ENCODE measurements at places on chromosomes 2 and 18.

- DNase-seq, result no peak
Measured at GRCh38 chr18:8860845-8861642, 155.7 kb downstream of the MTCL1 start.

GRCh38 chr2:179596018-179596417 is 265.4 kb downstream of the ZNF385B start:
- no peak for DNase-seq

- no peak for DNase-seq
Measured at GRCh38 chr18:3402982-3403451, 47.0 kb upstream of the TGIF1 start.

DNA sequence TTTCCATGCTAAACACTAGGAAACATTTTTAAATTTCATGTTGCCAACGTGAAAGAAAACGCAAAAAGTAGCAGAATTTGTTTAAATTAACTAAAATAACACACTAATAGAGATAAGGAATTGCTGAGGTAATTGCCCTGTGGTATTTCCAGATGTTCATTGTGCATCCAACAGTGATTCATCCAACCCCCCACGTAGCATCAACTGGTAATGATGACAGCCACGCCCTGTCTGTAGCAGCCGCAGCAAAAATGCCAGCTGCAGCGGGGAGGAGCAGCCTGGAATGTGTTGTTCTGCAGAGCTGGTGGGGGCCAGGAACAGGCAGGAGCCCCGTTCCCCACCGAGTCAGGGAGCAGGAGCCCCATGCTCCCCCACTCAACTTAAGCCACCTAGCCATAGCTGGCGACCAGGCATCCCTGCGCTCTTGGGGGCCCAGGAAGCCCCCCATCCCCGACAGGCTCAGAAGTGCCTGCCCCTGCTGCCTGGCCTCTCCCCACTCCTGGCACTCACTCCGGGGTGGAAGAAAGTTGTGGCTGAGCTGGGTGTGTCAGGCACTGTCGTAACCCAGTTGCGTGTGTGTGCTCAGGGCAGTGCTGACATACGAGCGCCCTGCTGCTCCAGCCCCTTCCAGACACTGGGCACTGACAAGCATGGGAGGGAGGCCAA is 695.1 kb upstream of the ACVR2A start:
- no peak for DNase-seq

GRCh38 chr2:158052761-158053160 is 48.9 kb upstream of the UPP2 start:
- no peak for DNase-seq

DNA sequence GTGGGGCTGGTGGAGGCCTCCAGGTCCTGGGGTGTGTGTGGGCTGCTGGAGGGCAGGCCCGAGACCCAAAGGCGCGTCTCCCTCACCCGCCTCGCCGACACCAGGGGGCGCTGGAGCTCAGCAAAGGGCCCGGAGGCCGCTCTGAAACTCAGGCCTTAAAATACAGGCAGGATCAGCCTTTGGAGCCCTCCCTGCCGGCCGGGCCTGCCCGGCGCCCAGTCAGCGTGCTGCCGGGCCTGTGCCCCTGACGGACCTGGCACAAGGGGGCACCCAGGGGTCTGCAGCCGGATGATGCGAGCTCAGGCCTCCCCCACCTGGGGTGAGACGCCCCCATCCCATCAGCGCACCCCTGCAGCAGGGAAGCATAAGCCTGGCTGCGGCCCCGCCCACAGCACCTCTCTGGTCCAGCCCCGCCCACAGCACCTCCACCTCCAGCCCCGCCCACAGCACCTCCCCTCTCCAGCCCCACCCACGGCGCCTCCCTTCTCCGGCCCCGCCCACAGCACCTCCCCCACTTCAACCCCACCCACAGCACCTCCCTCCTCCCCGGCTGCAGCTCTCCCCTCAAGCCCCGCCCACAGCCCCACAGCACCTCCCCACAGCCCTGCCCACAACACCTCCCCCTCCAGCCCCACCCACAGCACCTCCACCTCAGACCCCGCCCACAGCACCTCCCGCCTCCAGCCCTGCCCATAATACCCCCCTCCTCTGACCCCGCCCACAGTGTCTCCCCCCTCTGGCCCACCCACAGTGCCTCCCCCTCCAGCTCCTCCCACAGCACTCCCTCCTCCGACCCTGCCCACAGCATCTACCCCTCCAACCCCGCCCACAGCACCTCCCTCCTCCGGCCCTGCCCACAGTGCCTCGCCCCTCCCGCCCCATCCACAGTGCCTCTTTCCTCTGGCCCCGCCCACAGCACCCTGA is 92.8 kb upstream of the OTOS start:
- peak; percentile 51 for DNase-seq

DNA sequence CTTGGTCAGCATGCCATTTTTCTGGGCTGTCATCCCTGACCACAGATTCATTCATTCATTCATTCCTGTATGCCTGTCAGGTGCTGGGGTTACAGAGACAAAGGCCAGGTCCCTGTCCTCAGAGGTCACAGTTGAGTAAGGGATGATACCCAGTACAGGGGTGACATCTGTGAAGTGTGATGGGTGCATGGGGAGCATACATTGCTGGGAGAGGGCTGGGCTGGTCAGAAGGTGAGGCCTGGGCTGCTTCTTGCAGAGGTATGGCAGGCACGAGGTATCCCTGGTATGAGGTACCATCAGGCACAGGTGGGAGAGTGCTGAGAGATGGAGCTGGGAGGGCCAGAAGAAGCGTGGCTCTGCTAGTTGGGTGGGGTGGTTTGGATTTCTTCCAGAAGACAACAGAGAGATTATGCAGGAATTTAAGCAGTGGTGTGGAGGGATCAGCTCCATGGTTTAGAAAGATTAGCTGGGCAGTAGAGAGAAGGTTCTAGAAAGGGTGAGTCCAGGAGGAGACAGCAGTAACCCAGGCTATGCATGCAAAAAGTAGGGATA is 181.9 kb upstream of the HAAO start:
- DNase-seq, result no peak

DNA sequence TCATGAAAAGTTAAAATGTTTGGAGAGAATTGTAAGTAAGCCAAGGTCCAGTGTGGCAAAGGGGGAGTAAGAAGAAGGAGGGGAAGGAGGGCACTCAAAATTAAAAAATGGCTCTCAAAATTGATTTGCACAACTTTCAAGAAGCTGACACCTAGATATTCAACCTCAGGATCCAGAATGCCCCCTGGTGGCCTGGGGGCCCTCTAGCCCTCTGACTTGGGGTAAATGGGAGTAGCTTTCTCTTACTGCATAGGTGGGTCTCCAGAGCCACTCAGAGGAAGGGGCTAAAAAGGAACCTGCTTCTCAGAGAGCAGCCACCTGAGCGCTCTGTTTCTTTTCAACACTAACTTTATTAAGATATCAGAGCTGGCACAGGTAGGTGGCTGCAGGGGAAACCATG is 968.5 kb downstream of the BCL11A start:
- no peak for DNase-seq

- no peak for DNase-seq
Measured at GRCh38 chr18:29549759-29550158, 1372.8 kb upstream of the CDH2 start.

DNA sequence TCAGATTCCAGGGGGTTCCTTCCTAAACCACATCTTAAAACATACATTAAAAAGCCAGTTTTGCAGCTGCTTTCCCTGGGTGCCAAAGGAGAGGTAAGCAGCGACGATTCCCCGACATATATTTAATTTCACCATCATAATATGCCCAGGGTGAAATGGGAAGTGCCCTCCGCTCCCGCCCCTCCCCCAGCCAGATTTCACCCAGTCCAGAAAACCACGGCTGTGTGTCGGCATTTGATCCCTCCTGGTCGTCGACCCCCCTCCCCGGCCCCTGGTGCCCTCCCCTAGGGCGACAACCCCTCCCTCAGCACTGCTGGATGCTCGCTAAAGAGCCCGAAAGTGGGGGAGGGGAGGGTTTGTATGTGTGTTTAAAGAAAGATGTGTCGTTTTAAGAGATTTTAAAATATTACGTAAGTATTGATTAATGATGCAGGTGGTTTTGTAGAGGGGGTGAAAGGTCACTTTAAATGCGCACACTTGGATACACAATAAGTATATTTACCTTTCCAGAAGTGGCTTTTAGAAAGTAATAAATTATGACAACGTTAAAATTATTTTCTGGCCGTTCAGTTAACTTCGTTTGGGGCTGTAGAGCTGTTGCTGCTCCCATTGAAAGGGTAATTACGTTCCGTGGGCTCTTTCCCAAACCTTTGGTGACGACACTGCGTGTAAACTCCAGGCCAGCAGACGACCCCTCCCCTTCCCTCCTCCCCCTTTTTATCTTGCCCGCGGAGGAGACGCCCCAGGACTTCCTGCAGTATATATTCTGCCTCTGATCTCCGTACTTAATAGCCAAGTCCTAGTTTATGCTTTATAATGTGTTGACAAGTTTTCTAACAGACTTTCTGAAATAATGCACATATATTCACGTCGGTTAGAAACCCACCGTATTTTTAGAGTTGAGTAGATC is 3.4 kb upstream of the BCL11A start:
- no peak for DNase-seq

DNA sequence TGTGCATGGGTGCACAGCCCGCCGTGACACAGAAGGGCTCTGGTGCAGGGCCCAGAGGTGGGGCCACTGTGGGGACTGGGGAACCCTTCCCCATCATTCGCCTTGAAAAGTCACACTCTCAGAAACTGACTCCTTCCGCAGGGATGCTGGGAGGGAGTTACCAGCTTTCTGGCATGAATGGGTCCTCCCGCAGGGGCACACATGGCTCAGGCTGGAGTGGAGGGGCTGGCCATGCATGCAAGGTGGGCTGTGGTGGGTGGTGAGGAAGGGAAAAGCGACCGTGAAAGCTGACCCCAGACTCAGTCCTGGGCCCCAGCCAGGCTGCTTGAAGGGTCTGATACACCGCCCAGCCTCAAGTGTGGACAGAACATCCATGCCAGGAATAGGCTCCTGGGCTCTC is 201.1 kb downstream of the TNS1 start:
- DNase-seq, result no peak

- no peak for DNase-seq
Measured at GRCh38 chr2:85421260-85422071, 3.0 kb downstream of the SH2D6 start.

DNA sequence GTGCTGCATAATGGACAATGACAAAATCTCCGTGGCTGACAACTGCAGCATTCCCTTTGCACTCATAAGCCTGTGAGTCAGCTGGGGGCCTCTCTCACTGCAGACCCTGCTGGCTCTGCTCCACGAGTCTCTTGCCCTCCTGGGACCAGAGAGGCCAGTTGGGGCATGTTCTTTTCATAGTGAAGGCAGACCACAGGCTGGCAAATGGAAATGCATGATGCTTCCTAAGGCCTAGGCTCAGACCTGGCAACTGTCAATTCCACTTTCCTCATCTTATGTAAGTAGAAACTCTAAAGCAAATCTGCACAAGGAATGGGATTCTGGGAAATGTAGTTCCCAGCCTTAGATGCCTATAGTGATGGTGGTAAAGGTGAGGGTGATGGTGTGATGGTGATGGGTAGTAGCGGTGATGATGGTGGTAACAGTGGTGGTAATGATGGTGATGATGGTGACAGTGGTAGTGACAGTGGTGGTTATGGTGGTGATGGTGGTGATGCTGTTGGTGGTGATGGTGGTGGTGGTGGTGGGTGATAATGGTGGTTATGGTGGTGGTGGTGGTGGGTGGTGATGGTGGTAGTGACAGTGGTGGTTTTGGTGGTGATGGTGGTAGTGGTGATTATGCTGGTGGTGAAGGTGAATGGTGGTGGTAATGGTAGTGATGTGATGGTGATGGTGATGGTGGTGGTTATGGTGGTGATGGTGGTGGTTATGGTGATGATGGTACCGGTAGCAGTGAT is 185.8 kb upstream of the ARL4C start:
- no peak for DNase-seq

DNA sequence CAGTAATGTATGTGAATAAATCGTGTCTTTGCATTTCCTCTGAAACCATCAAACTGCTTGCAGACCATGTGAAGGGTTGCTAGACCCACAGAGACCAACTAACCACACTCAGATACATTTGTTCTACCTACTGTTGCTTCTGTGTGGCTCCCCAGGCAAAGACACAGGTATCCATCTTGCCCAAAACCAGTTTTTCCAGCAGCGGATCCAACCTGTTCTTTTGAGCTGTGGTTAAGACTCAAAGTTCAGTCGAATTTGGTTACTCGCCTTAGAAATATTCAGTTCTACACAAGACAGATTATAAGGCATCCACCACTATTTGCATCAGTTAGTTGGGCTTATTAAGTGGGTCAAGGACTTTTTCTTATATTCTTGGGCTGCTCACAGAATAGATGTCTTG is 276.2 kb upstream of the EPHA4 start:
- DNase-seq, result no peak

GRCh38 chr18:68494802-68495581 is 219.9 kb downstream of the TMX3 start:
- DNase-seq, result no peak

DNA sequence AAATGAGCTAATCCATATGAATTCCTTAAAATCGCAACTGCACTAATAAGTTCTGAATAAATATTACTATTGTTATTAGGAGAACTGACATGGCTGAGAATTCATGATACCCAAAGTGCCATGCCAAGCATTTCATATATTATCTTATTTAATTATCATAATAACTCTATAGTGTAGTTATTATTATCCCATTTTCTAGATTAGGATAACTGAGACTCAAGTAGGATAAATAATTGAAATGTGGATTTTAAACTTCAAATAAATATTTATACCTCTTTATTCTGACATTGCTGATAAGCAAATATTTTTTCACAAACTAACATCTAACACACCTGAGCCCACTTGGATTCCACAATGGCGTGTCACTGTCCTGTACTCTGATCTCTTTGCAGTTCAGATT is 492.7 kb downstream of the IRS1 start:
- DNase-seq, result no peak

- no peak for DNase-seq
Measured at GRCh38 chr18:35110554-35111485, 69.6 kb downstream of the MAPRE2 start.

DNA sequence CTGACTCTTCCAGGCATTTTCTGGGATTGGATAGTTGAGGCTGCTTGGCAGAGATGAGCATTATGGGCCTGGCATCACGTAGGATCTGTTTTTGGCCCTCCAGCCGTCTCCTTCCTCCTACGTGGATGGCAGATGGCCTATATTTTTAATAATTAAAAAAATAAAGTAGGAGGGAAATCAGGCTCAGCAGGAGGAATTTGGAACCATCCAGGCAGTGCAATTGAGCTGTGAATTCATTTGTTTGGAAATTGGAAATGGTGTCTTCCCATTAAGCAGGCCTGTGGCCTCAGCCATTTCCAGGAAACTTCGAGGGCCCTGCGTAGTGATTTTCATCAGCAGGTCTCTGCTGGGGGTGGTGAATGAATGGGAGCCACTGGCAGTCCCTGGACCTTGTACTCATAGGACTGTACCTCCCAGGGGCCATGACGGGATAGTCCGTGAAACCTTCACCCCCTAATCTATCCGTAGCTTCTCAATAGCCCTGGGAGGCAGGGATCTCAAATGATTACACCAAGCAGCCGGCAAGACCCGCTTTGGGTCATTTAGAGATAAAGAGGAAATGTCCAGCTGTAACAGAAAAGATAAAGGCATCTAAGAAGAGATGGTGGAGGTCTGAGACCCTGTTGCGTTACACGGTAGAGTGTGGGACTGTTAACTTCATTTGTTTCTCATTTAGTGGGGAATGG is 73.1 kb upstream of the TNP1 start:
- no peak for DNase-seq

Measured in hypothalamus (tissue), 51 donors.